ENCODE measurements at places on chromosomes 6 and 20.

GRCh38 chr6:80519811-80520594 lies 413.5 kb downstream of the BCKDHB start:
- DNase-seq: no peak

- no peak for DNase-seq
Measured at GRCh38 chr20:22814471-22815205, 220.5 kb upstream of the SSTR4 start.

DNA sequence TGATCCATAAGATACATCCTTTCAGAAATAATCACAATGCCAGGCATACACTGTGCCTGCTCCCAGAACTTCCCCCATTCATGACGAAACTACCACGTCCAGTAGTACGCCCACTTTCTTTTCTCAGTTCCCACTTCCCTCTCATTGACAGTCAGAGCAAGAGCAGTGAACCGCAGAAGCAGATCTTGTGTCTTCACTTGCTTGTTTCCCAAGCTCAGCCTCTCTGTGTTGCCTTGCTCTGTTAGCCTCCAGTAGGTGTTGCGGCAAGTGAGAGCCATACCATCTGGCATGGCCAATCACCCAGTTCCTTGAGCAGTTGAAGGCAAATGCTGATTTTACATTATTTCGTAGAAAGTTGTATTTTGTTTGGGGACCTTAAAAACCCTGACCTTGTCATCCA lies 11.7 kb downstream of the UST start:
- no peak for DNase-seq

DNA sequence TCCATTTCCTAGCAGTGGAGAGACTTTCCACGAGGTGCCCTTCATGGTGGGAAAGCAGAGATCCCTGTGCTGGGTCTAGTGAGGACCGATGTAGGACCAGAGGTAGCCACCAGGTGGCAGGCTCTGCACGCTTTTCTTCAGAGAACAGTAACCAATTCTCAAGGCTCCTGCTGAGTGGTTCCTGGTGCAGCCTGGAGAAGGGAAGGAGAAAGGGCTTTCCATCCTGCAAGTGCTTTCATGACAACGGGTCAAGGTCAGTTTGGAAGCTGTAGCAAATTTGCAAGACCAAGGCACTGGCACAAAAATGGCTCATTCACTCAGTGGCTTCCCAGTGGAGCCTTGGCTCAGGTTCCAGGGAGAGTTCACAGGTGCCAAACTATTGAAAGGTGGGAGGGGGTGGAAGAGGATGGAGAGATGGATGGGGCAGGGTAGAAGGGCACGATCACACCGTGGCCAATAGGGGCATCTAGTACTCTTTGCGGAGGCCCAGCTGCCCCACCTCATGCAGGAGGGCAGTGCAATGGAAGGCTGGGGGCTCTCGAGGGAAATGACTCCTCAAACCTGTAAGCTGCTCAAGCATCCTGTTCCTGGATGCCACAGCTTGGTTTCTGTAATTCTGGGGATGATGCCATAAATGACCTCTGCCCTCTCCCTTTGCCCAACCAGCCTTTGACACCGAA lies 25.5 kb upstream of the KCNK16 start:
- DNase-seq: peak; percentile 24

All from HCT116 (cell line).